ENCODE measurements at places on chromosomes 3 and 15.

DNA sequence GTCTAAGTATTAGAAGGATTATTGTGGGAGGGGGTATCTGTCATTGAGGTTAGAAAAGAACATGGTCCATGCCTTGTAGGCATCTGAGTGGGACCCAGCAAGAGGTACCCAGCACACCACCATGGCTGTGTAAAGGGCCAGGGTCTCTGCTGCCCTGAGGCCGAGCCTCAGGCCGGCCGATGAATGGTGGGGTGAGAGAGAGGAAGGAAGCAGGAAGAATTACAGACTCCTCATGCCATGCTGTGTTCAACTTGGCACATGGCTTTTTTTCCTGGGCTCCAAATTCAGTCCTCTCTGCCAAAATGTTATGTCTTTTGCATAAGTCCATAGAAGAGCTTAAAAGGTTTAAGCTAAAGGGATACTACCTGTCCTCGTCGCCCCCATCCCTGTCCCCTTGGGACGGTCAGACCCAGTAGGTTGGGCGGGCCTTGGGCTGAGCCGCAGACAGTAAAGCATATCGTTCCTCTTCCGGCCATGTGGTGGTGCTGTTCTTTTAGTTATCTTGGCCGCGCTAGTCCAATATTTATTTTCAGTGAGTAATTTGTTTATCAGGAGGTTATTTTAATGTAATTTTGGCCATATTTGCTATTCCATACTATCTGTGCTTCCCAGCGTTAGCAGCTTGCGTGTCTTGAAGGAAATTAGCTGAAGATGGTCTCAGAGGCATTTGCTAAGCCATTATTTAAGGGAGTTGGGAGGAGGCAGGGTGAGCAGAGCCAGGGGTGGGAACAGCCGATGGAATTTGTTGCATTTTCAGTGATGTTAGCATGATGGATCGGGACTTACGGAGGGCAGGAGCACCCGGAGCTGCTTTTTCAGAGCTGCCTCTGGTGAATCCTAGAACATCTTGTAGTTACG is 152.4 kb downstream of the AGBL1 start:
- no peak for DNase-seq

DNA sequence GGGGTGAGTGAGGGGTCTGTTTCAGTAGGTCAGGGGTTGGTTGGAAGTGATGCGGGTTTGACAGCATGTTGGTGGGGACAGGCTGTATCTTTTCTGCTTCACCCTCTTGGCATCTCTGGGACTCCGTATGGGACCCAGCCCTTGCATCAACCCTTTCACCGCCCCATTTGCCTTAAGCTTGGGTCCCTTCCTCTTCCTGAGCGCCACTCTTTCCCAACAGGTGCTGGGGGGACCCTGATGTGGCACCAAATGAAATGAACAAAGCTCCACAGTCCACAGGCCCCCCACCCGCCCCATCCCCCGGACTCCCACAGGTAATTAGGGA is 1.1 kb downstream of the EIF4G1 start:
- DNase-seq = no peak

GRCh38 chr15:79582650-79583049 is 150.5 kb downstream of the MINAR1 start:
- no peak for DNase-seq

DNA sequence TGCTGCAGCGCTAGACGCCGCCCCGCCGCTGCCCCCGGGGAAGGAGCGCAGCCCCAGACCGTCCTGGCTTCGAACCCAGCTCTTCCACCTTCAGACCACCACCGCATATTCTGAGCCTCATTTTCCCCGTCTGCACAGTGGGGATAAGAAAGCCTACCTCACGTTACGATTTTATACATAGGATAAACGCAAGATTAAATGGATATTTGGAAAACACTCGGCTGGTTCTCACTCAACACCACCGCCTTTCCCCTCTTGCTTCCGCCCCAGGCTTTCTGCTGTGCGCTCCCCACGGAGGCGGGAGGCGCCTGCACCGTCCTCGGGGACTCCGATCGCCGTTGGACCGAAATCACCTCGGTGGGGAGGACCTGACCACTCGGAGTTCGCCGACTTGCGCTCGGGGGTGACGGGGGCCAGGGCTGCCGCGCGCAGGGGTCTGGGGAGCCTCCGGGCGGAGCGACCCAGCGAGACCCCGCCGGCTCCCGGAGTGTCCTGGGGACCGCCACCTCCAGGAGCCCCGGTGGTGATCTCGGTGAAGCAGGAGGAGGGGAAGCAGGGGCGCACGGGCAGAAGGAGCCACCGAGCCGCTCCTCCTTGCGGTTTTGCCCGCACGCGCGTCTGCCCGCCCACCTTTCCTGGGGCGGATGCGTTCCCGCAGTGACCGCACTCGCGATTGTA is 4.0 kb downstream of the FBXL22 start:
- no peak for DNase-seq

GRCh38 chr3:65703026-65703425 is 335.7 kb downstream of the MAGI1 start:
- DNase-seq = no peak

GRCh38 chr3:185411133-185411532 is 48.2 kb downstream of the MAP3K13 start:
- no peak for DNase-seq

DNA sequence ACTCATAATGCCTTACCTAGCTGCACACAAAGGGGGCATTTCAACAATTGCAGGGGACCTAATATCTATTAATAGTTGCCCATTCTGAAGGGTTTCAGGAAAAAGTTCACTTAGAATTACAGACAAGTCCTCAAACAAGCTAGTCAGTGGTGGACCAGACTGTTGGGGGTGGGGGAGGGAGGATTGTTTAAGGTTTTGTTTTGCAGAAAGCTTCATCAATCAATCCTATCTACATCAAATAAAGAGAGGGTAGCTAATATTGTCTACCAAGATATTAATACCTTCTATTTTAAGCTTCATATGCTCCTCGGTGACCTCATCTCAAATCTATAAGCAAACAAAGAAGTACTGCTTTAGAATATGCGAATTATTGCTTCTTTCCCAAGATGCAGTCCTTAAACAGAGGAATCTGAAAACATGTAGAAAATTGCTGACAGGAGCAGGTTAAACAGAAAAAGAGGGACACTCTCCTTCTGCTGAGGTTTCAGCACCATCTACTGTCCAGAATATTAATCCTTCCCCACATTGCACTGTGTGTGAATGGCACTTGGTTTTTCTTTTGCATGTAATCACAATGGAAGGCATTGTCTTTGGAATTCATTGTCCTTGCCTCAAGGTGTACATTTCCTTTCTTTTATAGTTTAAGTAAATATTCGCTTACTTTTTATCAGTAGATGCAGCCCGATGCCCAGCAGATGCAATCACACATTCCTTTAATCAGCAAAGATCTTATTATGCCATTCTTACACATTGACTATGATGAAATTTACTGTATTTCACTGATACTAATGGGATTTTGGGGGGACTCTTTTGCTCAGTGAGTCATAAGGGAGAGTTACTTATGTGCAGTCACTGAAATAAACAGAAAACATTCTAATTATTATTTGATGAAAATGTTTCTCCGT is 94.7 kb downstream of the IL5RA start:
- DNase-seq = no peak
